Activated CD4-positive, alpha-beta T cell treated with anti-CD3 and anti-CD28 coated beads for 1 hour (primary cell): ENCODE measurements at places on chromosomes 5 and 9.
A peak's percentile ranks its signal among the peaks of the same experiment; 100 is the strongest.

GRCh38 chr5:1725641-1726468 lies 73.8 kb downstream of the MRPL36 start:
- DNase-seq, result peak; percentile 5

- DNase-seq, result no peak
These were observed 104.2 kb upstream of the ELL2 start for GRCh38 chr5:96065685-96066385.

DNA sequence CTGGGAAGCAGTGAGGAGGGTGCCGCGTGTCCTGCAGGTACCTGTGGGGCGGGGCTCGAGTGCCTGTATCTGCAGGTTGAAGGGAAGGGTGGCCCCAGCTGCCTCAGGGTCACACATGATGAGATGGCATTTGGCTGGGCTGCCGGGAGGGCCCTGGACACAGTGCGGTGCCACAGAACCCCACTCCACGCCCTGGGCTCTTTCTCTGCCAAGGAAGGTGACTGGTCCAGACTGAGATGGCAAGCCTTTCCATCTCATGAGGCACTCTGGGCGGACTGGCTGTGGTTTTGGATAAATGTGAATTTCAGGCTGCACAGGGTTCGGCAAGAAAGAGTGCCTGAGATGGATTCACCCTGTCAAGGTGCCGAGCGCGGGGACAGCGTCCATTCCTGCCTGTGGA lies 69.4 kb downstream of the FGF18 start:
- no peak for DNase-seq

DNA sequence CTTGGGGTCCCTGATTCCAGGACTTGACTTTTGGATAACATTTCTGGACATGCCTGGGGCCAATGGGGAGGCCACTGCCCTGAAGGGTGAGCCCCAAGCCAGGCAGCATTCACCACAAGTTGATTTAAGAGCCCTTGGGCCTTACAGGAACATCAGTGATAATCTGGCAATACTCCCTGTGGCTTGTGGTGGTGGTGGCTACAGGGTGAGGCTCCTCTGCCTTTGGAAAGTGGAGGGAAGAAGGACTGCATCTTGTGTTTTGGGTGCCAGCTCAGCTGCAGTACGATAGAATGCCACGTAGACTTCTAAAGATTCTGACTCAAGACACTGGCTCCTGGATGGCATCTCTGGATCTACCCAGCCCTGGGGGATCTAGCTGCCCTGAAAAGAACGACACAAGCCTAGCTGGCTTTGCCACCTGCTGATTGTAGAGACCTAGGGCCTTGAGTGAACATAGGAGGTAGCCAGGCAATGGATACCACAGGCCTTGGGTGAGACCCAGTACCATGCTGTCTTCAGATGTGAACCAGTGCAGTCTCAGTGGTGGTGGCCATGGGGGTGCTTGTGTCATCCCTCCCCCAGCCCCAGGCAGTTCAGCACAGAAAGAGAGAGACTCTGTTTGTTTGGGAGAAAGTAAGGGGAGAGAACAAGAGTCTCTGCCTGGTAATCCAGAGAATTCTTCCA lies 79.0 kb upstream of the DAP start:
- no peak for DNase-seq

DNA sequence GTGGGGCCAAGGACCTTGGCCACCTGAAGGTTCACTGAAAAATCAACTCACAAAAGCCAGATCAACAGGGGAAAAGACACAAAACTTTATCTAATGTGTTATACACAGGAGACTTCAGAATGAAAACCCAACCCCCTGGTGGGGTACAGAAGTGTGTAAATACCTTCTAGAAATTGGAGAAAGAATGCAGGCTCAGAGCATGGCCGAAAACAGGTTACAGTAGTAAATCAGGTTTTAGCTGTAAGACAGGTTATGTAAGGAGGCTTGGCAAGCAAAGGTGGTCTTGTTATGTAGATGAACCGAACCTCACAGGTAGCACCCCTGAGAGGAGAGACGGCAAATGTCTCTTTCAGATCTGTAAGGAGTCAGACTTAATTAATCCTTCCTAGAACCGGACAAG lies 10.0 kb downstream of the CEMIP2 start:
- no peak for DNase-seq

DNA sequence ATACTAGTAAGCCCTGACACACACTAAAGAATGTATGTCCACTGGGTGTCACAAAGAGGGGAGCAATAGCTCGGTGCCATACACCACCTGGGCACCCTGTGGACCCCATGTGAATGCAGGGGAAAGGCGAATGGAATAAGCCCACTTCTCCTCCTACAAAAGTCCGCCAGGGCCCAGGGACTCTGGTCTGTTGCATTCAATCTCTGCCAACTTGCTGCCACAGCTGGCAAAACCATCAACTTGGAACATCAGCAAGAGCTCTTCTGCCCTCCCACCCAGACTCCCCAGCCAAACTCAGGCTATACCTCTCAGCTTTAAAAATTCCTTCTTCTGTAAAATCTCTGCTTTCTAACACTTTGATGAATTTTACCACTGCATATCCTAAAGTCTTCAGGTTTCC lies 54.5 kb downstream of the PFDN1 start:
- DNase-seq, result no peak

DNA sequence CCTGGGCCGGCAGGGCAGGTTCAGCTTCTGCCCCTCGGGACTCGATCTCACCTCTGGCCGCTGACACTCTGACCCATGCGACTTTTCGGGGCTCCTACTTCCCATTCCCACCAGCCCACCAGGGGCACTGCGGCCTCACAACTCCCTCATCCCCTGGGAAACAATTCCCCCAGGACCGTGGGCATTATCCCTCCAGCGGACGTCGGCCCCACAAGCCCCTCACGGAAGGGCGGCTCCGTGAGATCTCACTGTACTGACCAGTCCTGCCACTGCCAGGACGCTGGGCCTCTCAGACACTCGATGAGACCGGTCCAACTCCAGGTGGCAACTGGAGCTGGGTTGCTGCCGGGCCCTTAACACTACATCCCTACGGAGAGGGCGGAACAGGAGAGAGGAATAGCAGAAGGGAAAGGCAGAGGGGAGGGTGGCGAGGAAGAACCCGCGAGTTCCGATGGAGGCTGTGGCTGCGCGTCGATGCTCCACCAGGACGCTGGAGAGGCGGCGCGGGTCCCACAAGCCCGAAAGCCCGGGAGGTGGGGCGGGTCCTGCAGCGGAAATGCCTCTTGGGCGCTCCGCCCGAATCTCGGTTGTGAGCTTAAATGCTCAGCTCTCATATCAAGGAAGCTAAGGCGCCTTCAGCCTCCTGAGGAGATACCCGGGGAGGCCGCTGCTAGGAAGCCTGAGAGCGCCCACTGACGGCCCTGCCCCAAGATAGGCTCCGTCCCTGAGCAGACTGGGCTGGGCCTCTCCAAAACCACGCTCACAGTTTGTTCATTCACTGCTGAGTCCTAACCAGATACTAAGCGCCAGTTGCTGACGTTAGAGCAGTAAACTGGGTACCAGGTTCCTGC lies 36.3 kb downstream of the VCP start:
- no peak for DNase-seq

- DNase-seq, result no peak
These were observed 64.5 kb downstream of the C9orf152 start for GRCh38 chr9:110143485-110143884.
